ENCODE measurements at places on chromosomes 2 and 18. TPM values are rescaled to one million over a fixed set of nuclear protein-coding genes. Genes with fewer than 3 reads are reported as not detected.

CD207 gene
- total RNA-seq: not detected

FAM228A gene
- total RNA-seq: not detected

SFT2D3 gene
- 7.1 TPM for total RNA-seq

AFG3L2 gene
- 81.7 TPM for total RNA-seq

CNRIP1 gene
- 5.7 TPM for total RNA-seq

CAPN13 gene
- total RNA-seq: 0.94 TPM

CCDC74B gene
- total RNA-seq: 4.3 TPM

EN1 gene
- total RNA-seq: not detected

DNA sequence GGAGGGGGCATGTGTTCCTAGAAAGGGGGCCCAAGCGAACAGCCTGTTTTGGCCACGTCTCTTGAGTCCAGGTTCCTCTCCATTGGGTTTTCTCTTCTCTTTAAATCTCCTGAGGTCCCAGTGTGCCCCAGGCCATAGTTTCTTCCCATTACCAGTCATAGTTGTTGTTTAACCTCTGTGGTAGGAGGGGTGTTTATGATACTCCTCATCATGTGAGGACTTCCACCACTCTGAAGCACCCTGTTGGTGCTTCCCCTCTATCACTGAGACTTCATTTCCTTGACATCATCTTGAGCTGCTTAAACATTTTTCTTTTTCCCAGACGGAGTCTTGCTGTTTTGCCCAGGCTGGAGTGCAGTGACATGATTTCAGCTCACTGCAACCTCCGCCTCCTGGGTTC, 45.9 kb downstream of the WIPF1 start:
- DNase-seq: no peak

DNA sequence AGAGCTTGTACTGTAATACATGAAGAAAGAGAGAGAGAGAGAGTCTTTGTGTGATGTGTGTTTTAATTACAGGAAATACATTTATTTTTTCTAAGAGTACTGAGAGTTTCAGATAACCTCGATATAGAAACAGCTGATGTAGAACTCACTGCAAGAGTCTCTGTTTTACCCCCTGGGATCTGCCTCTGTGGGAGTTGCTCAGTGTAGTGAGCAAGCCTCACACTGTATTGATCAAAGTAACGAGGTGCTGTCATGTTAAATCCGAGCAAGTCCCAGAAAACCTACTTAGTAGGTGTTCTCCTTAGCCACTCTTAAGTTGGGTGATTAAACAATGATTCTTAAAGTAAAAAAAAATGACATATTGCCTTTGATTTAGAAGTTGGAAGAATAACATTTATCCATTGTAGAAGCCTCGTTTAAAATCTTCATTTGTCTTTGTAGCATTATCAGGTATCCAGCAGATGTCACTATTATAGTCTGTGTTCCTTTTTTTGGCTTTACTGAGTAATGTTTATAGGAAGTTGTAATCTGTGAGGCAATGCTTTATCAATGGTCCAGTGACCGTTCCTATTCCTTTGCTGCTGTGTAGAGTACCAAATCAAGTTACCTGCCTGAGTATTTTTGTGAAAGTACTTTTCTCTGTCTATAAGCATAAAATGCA, 219.0 kb downstream of the MYO3B start:
- DNase-seq: no peak

DNA sequence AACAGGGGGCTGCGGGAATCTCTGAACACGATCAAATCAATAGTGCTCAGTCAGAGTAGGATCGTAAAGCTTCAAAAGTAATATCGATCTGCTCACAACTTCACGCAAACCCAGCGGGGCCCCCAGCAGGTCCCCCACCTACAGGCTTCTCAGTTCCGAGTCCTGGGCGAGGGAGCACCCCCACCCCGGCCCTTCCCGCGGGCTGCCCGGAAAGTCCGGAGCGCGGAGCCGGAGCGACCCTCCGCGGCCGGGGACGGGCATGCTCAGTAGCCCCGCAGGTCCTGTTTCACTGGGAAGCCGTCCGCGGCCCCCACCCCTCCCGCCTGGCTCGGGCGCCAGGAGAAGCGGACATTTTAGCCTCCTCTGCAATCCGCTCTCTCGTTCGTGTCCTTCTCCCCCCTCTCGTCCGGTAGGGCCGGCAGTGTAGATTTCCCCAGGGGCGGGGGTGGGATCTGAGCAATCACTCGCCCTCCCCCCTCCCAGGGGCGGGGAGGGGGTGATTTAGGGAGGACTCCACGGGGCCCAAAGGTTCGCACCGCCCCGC, 3.3 kb upstream of the SPRED2 start:
- peak; percentile 92 for DNase-seq

- DNase-seq: no peak
Measured at GRCh38 chr2:238095143-238095542, 5.0 kb upstream of the ESPNL start.

DNA sequence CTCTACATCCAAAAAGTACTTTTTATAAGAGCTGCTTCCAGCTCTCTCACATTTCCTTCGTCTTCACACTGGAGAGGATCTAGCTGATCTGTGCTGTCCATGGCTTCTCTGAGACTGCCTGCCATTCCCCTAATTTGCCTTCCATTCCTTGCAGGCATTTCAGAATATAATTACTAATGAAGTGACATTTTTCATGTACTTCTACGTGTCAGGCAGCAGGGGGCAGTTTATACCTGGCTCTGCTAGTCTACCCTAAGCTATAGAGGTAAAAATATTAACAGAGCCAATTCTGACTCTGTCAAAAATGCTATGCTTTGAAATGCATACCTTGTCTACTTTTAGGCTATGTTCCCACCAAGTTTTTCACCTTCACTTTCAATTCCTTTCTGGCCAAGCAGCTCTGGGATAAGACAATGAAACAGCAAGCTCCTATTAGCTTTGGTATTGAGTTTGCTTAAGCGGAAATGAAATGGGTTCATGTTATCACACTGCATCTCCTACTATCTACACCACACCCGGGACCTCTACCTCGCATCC, 81.9 kb downstream of the MEP1B start:
- no peak for DNase-seq

DNA sequence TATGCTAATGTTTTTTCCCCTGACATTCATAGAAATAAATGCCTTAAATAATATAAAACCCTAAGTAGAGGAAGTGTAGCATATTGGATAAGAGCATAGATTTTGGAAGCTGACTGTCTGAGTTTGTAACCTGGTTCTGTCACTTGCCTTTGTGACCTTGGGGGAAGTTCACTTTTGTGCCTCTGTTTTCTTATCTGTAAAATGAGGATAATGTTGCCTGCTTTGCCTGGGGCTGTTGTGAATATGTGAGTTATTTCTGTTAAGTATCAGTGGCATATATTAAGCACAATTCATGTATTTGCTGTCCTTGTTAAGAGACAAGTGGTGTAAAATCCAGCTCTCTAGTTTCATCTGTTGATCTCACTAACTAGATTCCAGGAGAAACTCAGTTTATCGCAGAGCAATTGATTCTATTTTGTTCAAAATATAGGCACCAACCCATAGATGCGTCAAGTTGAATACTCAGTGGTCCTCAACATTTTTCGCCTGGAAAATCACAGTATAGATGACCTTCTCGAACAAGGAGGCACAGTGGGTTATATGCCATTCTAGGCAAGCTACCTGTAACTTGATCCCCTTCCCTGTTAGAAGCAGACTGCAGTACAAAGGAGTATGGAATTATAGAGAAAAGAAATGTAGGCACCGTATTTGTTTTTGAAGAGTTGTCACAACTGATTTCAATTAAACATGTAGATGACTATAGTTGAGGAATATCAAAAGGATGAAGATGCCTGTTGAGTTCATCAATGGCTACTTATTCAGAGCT, 67.0 kb downstream of the SOCS6 start:
- DNase-seq: no peak

DNA sequence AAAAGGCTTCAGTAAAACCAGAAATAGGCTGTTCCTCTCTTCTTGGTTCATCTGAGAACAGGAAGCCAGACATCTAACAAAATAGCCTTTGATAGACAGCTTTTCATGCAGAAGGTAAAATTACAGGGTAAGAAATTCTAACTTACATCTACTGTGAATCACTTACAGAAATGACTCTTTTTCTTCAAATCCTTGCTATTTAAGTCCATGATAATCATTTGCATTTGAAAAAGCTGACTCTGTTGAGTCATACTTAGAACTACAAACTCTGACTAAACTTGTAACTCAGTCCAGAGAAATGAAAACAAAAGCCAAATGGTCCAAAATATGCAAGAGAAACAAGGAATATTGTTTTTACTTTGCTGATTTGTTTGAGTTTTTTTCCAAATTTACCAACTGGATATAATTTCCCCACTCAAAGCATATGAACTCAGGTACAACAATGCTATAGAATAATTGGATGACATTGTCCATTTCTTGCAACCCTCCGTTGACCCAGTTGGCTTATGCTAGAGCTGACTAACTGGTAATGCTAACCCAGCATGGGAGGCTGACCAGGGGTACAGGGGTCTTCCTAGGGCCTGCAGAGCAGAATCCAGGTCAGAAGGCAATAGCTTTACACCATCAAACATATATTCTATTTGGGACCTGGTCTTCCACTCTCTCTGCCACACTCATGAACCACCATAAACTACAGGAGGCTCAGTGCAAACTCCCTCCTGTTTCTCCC, 18.8 kb upstream of the MREG start:
- DNase-seq: no peak

- DNase-seq: peak; percentile 19
Measured at GRCh38 chr2:3968736-3969135, 265.4 kb downstream of the DCDC2C start.

DNA sequence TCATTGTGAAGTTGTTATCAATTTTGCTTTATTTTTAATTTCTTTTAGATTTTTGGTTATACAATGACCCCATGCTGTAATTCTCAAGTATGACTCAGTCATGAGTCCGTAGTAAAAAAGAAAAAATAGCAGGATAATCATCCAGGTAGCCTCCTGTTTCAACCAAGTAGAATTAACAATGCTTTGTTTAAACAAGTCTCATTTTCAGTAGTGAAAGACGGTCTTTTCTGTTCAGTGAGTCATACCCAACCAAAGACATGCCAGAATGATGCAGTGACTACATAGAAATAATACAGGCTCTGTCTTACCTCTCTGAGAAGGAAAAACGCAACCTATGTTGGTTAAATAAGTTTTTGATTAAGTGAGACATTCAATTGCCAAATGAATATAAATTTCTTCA, 67.8 kb upstream of the DSC1 start:
- DNase-seq: no peak

- no peak for DNase-seq
Measured at GRCh38 chr2:98191883-98192282, 104.9 kb downstream of the VWA3B start.

DNA sequence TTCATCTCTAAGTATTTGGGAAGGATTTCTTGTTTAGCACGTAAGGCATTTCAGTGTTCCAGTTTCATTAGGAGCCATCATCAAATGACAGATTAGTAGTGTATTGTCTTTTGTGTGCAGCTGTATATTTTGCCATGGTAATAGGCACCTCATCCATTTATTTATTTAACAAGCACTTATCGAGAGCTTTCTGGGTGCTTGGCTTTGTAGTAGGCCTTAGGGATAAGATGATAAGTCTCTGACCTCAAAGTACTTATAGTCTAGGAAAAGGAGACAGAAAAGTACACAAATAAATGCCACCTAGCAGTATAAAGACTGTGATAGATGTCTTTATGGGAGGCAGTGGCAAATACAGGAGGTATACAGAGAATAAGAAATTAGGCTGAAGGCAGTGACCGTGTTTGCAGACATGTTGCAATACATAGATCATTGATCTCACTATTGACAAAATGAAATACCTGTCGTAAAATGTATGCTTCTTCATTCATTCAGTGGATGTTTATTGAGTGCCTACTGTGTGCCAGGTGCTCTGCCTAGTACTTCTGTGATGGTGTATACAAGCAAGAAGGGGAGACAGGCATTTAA, 265.9 kb downstream of the SETBP1 start:
- DNase-seq: no peak

- DNase-seq: no peak
Measured at GRCh38 chr2:234099266-234099665, 48.8 kb downstream of the SPP2 start.

DNA sequence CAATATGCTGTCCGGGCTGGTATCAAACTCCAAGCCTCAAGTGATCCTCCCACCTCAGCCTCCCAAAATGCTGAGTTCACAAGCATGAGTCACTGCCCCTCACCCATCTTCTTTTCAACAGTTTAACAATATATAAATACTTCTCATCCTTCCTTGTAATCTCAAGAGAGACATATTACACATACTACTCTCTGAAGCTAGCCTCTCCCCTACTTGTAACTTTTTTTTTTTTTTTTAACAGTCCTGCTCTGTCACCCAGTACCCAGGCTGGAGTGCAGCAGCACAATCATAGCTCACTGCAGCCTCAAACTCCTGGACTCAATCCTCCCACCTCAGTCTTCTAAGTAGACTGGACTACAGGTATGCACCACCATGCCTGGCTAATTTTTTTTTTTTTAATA, 5.7 kb downstream of the GFPT1 start:
- DNase-seq: no peak

DNA sequence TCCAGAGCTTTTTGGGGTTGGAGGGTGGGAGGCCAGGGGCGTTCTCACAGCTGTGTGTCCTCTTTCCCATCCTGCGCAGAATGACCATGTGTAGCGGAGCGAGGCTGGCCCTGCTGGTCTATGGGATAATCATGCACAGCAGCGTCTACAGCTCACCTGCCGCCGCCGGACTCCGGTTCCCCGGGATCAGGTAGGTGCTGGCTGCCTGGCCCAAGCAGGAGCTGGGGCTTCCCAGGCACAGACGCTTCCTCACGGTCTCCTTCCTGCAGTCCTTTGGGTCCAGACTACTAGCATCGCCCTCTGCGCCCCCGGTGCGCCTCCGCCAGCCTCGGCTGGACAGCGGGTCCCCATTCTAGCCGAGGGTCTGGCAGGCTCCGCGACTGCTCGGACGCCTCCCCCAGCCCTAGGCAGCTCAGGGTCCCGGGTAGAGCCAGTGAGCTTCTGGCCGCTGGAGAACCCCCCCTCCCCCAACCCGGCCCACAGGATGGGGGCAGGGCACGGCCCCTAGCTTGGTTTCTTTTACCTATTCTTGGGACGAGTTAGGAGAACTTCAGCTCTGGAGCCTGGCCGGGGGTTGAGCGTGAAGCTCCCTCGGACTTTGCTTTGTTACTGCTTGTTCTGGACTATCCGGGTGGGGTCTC, 756 bp downstream of the ADCYAP1 start:
- peak; percentile 63 for DNase-seq

GRCh38 chr2:205751569-205752031, 69.3 kb downstream of the NRP2 start:
- DNase-seq: no peak

GRCh38 chr2:236507393-236508085, 62.1 kb upstream of the ACKR3 start:
- peak; percentile 77 for DNase-seq

DNA sequence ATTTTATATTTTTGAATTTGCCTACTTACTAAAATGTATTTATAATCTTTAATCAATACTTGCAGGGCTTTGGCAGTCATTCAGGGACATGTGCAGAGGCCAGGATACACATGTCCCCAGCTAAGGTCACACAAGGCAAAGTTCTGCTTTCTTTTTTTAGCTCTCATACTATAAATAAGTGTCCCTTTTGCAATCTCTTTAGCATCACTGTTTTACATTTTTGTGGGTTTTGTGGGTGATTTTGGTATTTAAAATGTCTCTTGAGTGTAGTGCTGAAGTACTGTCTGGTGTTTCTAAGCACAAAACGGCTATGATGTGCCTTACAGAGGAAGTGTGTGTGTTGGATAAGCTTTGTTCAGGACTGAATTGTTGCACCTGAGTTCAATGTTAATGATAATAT, 309.0 kb upstream of the GULP1 start:
- DNase-seq: no peak

All from H1 (cell line).